ENCODE measurements at places on chromosomes 3 and 15.

DNA sequence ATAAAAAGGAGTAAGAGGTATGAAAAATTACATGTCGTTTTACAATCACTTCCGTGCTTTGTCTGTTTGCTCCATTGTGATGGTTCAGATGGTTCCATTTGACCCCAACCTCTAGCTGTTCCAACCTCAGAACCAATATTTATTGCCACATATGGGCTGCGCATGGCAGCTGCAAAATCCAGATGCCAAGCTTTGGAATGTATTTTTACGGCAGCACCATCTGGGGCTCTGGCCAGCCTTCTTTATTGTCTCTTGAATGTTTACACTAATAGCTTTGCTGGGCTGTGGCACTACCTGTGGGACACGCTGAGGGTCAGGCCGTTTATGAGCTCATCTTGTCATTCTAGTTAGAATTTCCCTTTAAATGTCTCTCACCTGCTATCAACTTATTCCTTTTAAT is 219.8 kb downstream of the ROBO2 start:
- no peak for DNase-seq

GRCh38 chr3:158452334-158452733 is 118.7 kb upstream of the MLF1 start:
- DNase-seq, result no peak

DNA sequence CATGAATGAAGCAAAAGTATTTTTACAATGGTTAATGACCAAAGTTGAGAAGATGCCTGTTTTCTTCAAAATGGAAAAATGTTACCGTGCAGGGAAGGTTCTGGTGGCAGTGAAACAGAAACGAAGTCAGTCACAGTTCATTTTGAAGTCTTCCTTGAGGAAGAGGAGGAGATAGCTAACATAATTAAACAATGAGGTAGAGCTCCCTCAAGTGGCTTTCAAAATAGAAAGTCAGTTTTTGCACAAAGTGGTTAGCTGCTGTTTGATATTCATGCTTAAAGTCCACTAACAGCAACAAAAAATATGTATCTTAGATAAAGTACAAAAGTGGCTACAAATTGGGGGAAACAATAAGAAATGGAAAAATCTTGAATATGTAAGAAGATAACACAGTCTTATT is 87.3 kb downstream of the TFG start:
- DNase-seq, result no peak

- no peak for DNase-seq
Measured at GRCh38 chr3:78049521-78049920, 1009.6 kb downstream of the ROBO2 start.

GRCh38 chr3:61686228-61686648 is 124.9 kb downstream of the PTPRG start:
- no peak for DNase-seq

- DNase-seq, result no peak
Measured at GRCh38 chr3:24338409-24339130, 156.1 kb downstream of the THRB start.

DNA sequence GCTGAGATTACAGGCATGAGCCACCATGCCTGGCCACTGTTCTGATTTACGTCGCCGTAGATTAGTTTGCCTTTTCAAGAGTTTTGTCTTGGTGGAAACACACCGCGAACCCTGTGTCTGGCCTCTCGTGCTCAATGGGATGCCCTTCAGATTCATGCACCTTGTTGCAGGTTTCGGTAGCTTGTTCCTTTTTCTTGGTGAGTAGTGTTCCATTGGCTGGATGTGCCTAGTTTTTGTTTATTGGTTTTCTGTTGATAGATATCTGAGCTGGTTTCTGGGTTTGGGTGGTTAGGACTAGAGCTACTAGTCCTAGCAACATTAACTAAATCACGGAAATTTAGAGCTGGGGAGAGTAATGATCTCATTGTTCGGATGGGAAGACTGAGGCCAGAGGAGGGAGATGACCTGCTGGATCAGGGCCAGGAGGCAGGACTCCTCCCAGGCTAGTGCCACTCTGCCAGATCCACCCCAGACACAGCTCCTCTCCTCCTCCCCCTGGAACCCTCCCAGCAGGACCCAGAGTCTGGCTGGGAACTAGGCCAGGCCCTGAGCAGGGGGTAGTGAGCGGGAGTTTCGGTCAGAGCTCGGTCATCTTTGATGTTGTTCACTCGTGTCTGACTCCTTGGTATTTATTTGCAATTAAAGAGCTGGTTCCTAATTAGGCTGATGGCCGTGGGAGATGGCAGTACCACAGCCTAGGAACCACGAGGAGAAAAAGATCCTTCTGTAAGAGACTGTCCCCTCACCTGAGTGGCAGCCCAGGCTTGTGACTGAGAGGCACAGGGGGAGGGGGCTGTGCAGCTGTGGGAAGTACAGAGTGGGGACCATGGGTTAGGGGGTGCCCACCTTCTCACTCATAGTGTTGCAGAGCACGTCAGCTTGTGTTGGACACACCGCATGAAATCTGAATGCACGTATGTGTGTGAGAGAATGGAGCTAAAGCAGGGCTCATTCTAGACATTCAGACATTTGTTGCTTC is 73.4 kb downstream of the SMAD6 start:
- DNase-seq, result no peak

GRCh38 chr3:58189691-58190090 is 21.1 kb downstream of the DNASE1L3 start:
- no peak for DNase-seq

GRCh38 chr3:71759401-71759800 is 5.7 kb downstream of the GPR27 start:
- no peak for DNase-seq

DNA sequence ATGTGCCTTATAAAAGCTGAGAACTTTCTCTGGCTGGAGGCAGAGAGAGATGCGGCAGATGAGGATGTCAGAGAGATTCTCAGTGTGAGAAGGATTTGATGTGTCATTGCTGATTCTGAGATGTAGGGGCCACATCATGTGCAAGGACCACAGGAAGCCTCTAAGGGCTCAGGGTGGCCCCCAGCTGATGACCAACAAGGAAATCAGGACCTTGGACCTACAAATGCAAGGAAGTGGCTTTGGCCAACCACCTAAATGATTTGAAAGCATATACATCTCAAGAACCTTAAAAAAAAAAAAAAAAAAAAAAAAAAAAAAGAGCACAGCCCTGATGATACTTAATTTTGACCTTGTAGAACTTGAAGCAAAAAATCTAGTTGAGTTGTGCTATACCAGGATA is 282.4 kb downstream of the ERC2 start:
- no peak for DNase-seq

- DNase-seq, result no peak
Measured at GRCh38 chr3:56856752-56857151, 55.0 kb upstream of the ARHGEF3 start.

All from activated CD8-positive, alpha-beta memory T cell treated with anti-CD3 and anti-CD28 coated beads, Interleukin-2, amount 50 U/mL, for 48 hours (primary cell).